ENCODE measurements at places on chromosomes 6 and 20. TPM values are rescaled to one million over a fixed set of nuclear protein-coding genes. Genes with fewer than 3 reads are reported as not detected.

PNPLA1 gene
- total RNA-seq: not detected

NKAIN2 gene
- total RNA-seq: not detected

ULBP2 gene
- 1.1 TPM for total RNA-seq

TFAP2D gene
- not detected for total RNA-seq

OR2H1 gene
- not detected for total RNA-seq

ADGRF1 gene
- total RNA-seq: not detected

CST7 gene
- total RNA-seq: not detected

PTCHD4 gene
- total RNA-seq: 0.31 TPM

MRAP2 gene
- total RNA-seq: 10.2 TPM

CD93 gene
- 0.04 TPM for total RNA-seq

MEP1A gene
- not detected for total RNA-seq

- no peak for DNase-seq
Observed at GRCh38 chr20:53221731-53222130, 249.6 kb downstream of the TSHZ2 start.

DNA sequence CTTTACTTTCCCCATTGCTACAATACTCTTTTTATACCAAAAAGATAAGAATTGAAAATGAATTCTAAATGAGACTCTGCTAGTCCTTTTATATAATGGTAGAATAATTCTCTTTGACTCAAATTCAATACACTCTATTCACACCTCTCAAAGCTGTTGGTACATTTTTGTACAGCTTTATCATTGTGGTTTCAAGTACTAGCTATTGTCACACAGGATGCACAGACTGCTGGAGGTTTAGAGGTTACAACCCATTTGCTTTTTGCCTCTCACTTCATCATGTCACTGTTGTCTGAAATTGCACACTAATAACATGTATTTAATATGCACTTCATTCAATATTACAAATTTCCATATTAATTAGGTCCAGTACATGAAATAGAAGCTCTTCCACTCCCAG, 442.2 kb upstream of the ARID1B start:
- no peak for DNase-seq

GRCh38 chr20:4444404-4444803, 277.3 kb upstream of the PRND start:
- DNase-seq: no peak

DNA sequence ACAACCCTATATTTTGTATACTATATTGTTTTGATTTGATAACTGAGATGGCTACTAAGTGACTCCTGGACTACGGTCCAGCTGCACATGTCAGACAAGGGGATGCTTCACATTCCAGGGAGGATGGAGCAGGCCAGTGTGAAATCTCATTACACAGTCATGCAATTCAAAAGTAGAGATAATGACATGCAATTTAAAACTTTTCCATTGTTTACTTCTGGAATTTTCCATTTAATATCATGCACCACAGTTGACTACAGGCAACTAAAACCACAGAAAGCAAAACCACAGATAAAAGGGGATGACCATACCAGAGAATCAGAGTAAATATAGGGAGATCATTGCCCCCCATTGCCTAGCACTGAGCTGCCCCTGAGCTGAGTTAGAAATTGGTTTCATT, 366.4 kb downstream of the BTBD9 start:
- no peak for DNase-seq

- peak; percentile 57 for DNase-seq
Observed at GRCh38 chr20:36479938-36480337, 61.4 kb upstream of the MYL9 start.

DNA sequence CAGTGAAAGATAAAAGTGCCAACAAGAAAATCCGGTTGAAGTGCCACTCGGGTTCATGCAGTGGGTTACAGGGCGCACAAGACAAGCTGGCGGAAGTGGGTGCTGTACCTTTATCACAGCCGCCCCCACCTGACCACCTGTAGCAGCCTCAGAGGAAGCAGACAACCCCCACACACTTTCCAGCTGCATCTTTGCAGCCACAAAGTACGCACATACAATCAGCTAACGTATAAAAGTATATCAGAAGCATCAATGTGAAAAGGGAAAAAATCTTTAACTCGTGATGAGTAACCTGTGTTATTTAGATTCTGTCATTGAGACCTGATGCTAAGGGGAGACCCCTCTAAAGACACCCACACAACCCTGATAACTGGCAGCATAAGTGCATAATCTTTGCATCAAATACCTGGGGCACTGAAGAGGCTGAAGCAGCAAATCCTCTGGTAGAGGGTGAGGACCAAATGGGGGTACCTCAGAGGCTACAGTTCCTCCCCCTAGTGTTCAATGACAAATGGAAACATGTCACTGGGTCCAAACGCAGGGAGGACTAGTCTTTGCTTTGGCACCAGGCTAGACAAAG, 22.1 kb downstream of the BACH2 start:
- peak; percentile 61 for DNase-seq

- DNase-seq: no peak
Observed at GRCh38 chr6:106097411-106098231, 11.5 kb downstream of the PRDM1 start.

- peak; percentile 94 for DNase-seq
Observed at GRCh38 chr6:37059344-37060194, 54.1 kb downstream of the FGD2 start.

DNA sequence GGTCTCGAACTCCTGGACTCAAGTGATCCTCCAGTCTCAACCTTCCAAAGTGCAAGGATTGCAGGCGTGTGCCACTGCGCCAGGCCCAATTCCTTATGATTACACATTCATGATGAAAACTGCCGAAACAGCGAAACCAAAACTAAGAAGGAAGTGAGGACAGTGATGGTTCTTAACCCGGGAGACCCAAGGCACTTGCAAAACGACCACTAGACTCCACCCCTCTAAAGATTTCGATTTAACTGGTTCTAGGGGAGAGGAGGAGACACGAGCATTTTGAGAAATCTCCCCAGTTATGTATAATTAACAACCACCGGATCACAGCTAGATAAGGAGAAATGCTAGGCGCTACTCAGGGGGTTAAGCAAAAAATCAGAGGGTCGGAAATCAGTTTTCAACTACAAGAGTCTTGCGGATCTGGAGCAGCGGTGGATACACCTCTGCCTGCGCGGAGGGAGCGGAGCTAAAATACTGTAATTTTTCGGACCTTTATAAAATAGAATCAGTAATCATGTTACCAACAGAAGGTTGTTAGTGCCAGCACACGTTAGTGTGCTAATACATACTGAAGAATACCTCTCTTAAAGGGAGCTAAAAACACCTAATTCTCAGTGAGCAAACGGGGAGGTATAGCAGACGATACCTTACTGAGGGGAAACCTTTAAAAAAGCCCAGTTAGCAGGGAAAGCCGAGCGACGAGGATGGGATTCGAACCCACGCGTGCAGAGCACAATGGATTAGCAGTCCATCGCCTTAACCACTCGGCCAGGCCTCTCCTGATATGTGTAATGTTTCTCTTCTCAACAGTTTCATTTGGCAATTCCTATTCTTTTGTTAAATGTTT, 60.0 kb upstream of the BTN3A2 start:
- DNase-seq: peak; percentile 80

DNA sequence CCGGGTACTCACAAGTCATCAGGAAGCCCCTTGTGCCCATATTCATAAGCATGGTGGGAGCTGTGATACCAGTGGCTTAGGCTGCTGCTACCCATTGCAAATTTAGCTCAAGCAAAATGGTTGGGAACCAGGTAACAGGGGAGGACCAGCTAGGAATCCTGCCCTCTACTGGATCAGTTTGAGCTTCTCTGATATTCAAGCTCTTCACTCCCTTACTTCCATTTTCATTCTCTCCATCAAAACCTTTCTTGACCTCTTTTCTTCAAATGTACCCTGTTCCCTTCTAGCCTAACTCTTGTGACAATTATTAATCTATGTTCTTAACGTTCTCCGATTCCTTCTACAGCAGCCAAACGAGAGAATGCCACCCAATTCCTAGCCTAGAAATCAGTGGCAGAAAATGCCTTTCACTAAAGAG, 9.7 kb downstream of the NOL7 start:
- peak; percentile 92 for DNase-seq

GRCh38 chr20:37411408-37412219, 65.7 kb downstream of the SRC start:
- DNase-seq: peak; percentile 66

GRCh38 chr6:89275900-89276299, 39.2 kb downstream of the GABRR2 start:
- no peak for DNase-seq

DNA sequence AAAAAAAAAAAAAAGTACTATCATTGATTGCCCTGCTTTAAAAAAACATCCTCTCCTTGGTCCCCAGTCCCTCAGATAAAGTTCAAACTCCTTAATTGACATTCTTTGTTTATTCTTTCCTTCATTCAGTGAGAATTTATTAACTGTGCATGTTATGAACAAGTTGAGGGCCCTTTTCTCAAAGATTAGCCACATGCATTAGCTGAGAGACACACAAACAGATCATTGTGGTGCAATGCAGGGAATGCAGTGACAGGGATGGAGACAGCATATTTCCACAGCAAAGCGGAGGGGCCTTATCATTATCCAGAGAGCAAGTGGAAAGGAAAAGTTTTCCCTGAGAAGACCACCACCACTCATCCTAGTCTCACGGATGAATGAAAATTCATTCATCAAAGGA, 21.9 kb upstream of the IPCEF1 start:
- no peak for DNase-seq

DNA sequence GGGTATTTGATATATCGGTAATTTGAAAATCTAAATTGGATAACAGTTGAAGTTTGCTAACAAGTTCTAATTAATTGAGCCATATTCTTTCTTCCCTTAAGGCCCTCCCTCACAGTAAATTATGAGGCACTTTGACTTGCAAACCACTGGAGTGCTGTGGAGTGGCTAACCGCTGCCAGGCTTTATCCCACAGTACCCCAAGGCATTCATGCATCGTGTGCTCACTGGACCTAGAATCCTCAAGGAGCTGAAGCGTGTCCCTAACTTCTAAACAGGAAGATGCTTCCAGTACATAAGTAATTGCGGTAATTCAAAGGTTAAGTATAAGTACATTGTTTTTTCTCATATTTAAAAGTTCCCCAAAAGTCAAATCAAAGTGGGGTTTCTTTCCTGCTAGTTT, 499.9 kb downstream of the TFAP2A start:
- no peak for DNase-seq

- no peak for DNase-seq
Observed at GRCh38 chr6:81996414-81996813, 243.9 kb upstream of the TENT5A start.

DNA sequence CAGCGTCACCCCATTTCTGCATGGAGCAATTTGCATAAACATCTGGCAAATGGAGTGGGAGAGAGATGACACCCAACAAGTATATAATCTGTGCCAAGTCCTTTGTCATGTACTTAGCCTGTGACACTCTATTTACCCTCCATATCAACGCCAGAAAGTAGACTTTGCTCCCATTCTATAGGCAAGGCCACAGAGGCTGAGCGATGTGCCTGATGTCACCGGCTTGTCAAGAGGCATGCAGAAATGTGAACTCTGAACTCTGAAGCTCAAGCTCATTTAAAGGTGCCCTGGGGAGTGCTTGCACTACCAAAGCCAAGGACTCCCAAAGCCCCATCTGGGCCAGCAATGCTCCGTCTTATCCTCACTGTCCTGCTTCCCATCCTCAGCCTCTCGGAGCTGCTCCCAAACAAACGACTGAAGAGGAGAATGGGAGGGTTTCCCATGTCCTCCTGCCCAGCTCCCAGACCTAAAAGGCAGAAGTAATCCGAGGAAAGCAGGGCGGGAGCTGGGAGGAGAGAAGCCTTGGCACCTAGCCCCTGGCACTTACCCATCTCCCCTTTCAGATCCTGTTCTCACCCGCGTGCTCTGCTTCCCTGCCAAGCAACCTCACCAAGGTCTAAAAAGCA, 9.2 kb downstream of the CPNE5 start:
- no peak for DNase-seq

DNA sequence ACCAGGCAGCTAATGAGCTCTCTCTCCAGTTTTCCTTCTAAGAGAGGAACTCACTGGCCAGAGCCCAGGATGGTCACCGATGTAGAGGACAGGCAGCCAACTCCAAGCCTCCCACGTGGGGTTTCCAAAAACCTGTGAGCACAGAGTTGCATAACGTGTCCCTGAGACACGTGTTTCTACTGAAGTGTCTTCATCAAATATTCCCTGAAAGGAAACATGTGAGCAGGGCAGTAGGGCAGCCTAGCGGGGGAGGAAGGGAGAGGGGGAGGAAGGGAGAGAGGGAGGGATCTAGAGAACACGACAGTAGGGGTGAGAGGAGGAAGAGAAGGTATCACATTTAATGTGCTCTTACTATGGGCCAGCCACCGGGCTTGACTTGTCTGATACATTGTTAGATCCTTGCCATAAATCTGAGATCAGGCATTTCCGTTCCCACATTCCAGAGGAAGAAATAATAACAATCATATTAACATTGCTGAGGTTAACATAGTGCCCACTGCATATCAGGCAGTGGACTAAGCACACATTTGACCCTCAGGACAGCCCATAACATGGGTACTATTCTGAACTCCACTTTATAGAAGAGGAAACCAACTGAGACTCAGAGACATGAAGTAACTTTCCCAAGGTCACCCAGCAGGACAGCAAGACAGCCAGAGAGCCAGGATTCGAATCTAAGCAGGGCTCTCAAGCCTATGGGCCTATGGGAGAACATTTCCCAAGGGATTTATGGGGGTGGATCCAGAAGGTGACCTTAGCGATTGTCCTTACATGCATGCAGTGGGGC, 4.5 kb upstream of the SYS1 start:
- DNase-seq: no peak

GRCh38 chr6:152595499-152595898, 41.7 kb downstream of the SYNE1 start:
- DNase-seq: peak; percentile 51

- no peak for DNase-seq
Observed at GRCh38 chr20:36835025-36835424, 40.9 kb upstream of the TLDC2 start.

DNA sequence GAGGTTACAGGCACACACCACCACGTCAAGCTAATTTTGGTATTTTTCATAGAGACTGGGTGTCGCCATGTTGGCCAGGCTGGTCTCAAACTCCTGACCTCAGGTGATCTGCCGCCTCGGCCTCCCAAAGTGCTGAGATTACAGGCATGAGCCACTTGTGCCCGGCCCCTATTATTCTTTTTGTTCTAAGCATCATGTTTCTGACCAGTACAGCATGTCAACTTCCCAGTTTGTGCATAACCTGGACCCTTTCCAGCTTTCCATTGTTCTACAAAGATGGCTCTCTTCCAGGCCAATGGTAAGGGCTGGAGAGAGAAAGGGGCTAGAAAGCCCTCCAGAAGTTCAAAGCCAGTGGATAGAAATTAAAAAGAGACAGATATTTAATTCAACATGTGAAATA, 91.3 kb upstream of the TNFAIP3 start:
- no peak for DNase-seq

DNA sequence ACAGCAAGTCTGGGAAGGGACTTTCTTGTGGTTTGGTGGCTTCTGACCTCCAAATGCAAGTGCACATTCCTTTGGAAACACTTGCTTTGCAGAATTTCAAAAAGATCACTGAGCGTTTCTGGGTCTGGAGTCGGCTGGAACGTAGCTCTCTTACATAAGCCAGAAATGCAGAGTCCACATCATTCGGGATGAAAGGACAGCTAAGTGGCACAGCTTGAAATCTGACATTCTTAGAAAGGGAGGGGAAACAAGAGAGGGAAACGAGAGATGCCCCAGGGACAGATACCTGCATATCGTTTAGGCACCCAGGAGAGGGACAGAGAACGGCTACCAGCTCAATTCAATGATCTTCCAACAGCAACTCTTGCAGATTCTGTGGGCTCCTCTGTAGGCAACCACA, 118.7 kb downstream of the NFATC2 start:
- peak; percentile 85 for DNase-seq

Data from GM23338 (cell line).